ENCODE measurements at places on chromosomes 4 and X.

DNA sequence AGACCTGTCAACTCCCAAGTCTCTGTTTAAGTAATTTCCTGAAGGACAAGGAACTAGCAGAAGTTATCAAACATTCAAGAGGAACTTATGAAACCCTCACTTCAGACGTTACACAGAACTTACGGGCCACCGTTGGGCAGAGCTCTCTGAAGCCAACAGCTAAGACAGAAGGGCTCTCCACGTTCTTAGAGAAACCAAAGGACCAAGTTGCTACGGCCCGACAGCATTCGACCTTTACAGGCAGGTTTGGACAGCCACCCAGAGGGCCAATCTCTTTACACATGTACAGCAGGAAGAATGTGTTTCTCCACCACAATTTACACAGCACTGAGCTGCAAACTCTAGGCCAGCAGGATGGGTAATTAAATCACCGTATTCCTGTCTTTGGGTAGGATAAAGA, 705.1 kb upstream of the GRID2 start:
- no peak for DNase-seq

DNA sequence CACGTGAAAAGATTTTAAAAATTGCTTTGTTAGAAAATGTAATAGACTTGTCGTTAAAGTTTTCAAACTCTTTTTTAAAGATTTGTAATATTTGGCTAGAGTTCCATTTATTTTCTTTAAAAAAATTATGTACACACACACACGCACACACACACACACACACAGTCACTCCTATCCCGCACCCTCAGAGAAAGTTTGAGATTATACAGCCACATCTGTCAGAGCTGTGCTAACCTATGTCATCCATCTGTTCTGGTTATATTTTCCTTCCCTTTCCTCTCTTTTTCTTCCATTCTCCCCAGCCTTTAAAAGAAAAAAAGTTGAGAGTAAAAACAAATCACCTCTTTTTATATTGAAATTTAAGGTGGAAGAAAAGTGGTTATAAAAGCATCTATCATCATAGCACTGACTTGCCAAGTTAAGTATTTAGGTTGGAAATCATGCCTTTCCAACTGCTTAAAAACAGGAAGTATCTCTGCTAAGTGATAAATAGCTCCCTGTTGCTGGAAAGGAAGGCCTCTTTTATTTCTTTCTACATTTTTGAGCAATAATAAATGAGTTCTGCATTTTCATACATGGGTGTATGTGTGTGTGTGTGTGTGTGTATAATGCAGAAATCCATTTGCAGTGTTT, 163.3 kb upstream of the SPRY1 start:
- DNase-seq = no peak

- peak; percentile 41 for DNase-seq
Measured at GRCh38 chr4:38310446-38311043, 350.3 kb downstream of the PTTG2 start.

DNA sequence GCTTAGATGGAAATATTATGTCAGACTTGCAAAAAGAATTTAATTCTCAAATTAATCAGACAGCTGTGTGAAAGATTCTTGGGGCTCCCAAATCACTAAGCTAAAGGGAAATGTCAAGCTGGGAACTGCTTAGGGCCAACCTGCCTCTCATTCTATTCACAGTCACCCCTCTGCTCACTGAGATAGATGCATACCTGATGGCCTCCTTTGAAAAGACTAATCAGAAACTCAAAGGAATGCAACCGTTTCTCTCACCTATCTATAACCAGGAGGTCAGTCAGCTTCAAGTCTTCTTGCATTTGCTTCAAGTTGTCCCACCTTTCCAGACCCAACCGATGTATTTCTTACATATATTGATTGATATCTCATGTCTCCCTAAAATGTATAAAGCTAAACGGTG, 882.7 kb downstream of the CENPC start:
- DNase-seq = no peak

DNA sequence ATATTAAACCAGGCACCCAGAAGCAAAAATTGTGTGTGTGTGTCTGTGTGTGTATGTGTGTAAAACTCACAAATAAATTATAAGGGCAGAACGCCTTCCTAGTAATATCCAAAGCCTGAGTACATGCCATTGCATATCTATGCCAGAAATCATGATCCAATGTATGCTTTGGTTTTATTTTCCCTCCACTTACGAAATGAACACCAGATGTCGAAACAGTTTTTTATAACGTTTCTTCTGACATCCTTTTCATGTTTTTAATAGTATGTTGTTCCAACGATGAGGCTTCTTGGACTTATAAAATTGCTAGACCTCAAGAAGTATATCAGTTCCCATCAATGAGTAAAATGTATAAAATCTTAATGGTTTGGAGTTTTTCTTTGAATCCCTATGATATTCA, 55.4 kb downstream of the KCNIP4 start:
- no peak for DNase-seq

GRCh38 chrX:43589735-43590134, 66.4 kb upstream of the MAOA start:
- no peak for DNase-seq

DNA sequence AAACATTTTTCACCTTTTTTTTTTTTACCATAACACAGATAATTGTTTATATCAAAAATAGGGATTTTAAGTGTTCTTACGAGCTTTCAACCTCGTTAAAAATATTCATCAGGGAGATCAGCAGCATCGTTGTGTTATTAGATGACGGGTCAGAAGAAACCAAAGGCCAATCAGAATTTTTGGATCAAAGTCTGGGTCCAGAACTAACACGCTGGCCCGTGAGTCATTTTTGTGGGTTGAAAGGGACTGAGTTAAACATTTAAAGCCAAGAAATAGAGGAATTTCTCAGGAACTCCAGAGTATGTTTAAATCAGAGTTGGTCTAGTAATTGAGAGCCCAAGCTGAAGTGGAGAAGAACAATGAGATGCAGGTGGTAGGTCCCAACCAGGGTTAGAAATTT, 170.8 kb downstream of the TLL1 start:
- no peak for DNase-seq

DNA sequence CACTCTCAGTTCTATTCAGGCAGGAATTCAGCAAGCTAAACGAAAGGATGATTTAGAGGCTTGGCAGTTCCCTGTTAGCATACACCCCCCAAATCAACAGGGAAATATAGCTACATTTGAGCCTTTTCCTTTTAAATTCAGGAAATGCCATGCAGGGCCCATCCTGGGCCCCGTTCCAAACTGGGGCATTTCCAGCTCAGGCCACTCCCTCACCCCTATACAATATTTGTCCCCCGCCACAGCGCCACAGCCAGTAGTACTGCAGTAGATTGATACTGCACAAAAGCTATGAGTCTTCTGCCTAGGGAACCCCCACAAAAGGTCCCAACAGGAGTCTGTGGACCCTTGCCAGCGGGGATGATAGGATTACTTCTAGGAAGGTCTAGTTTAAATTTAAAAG, 102.0 kb upstream of the MAPK10 start:
- no peak for DNase-seq

DNA sequence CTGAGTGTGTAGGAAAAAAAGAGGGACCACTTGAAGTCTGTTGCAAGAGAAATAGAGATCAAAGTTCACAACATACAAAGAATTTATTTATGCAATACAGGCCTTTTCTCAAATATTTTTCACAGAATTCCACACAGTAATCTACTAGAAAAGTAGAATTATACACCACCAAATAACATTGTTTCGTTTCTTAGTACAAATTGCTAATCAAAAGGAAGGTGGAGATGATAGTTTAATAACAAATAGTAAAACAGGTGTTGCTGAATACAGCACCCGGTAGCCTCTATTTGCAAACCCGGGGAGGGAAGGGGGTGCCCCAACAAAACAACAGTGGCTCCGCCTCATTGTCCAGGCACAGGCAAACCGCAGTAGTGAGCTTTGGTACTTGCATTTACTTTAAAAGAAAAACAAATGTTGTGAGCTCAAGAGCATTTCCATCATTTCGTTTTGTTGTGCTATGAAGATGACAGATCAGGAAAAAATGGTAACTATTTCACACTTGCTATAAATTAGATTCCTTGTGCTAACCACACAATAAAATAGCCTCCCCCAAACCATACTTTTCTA, 186.4 kb downstream of the DCLK2 start:
- DNase-seq = no peak

- no peak for DNase-seq
Measured at GRCh38 chrX:113522814-113523213, 682.2 kb upstream of the AMOT start.
